Lower leg skin (tissue), 4 donors: ENCODE measurements at places on chromosomes 12 and 14. TPM values are rescaled to one million over a fixed set of nuclear protein-coding genes. Genes with fewer than 3 reads are reported as not detected.

- no peak for DNase-seq
Observed at GRCh38 chr12:58918469-58918844, 1.8 kb downstream of the LRIG3 start.

DNA sequence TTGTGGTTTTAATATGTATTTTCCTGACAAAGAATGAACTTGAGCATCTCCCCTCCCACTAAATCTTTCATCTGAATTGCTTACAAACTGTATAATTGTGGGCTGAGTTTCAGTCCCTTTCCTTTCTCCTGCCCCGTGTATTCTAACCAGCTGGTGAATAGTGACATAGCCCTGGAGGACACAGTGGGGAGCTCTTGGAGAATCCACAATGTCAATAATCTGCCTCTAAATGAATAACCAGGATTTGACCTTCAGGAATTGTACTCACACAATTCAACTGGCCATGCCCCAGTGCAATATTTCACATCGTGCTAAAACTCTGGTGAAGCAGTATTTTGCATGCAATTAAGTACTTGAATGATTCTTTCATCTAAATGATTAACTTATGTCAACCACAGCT lies 177.2 kb downstream of the C12orf42 start:
- no peak for DNase-seq

DNA sequence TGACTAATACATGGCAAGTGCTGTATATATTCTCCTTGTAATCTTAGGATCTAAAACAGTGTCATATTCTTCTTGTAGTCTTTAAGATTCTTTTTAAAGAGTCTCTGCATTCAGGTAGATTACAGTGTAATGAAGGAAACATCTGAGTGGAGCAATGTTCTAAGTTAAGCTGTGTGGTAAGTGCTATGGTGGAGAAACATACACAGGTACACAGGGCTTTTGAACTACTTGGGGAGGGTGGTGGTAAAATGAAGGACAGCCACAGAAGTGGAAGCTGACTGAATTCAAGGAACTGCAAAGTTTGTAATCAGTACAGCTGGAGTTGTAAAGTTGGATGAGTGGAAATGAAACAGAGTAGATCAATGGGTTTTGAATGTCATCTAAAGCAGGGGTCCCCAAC lies 27.8 kb downstream of the ACSS3 start:
- DNase-seq: no peak

- DNase-seq: no peak
Observed at GRCh38 chr12:94434171-94434570, 25.5 kb downstream of the CEP83 start.

GRCh38 chr12:95118138-95118787 lies 44.8 kb upstream of the NR2C1 start:
- DNase-seq: no peak

DNA sequence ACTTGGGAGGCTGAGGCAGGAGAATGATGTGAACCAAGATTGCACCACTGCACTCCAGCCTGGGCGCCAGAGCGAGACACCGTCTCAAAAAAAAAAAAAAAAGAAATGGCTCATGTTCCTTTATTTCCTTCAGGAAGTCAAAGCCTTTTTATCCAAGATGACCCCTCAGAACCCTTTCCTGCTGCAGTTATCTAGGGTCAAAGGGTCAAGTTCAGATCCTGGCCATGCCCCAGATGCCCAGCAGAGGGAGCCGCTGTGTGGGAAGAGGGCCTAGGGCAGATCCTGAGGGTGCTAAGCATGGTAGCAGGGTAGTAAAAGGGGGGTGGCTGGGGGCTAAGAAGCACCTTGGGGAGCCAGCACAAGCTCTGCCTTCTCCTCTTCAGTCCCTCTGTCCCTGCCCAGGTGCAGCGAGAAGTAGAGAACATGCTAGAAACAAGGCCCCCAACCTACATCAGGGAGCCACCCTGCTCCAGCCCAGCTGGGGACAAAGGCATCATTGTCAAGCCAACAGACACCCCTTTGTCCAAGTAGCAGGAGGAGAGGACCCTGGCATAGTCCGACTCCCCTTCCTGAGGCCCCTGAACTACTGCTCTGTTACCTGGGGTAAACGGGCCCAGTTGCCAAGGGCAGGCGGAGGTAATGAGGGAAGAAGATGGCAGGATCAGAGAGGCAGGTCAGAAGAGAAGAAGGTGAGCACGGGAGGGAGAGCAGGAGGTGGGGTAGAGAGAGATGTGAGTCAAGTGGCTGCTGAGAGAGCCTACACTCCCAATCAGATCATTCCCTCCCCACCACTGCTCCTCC lies 6.5 kb downstream of the NFE2 start:
- no peak for DNase-seq

The CBLN3 gene
- 0.88 TPM for total RNA-seq

The MYBPC1 gene
- total RNA-seq: 6.6 TPM

The DPPA3 gene
- not detected for total RNA-seq

The DLST gene
- total RNA-seq: 76.9 TPM

The NKX2-1 gene
- not detected for total RNA-seq

The GLI1 gene
- total RNA-seq: 0.54 TPM
